ENCODE measurements at places on chromosomes 1 and 21. TPM values are rescaled to one million over a fixed set of nuclear protein-coding genes. Genes with fewer than 3 reads are reported as not detected.

DNA sequence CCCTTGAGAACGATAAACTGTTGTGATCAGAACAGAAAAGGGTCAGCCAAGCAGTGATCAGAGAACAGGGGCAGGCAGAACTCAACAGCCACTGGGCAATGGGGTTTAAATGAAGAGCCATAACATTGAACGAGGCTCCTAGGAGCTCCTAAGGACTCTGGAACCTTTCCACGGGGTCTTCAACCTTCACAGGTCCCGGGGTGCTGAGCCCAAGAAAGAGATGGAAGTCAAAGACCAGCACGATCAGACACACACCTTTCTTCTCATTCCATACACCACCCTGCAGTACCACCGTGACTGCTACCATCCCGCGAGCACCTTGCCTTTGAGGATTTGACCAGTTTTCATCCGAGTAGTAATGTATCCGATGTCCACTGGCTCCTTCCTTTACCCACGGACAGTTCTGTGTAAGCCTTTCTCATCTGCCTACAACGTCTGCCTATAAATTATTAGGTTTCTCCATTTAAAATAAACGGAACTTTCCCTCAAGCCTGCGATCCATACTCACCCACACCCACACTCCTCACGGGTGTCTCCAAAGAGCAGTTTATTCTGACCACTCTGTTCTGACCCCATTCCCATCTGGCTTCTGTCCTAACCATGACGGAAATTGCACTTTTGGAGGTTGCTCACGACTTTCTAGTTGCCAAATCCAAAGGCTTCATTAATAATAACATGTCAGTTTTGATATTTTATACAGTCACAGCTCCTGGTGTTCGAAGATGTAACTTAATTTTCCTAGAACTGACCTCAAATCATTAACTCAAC, 16.8 kb upstream of the HHAT start:
- H3K4me1 ChIP-seq: peaks cover 3% of the 10 kb centered on the region
- no peak overlapping the region for H3K4me3 ChIP-seq
- H3K27ac ChIP-seq: no peak overlapping the region
- no peaks in the 10 kb centered on the region for H3K36me3 ChIP-seq

DNA sequence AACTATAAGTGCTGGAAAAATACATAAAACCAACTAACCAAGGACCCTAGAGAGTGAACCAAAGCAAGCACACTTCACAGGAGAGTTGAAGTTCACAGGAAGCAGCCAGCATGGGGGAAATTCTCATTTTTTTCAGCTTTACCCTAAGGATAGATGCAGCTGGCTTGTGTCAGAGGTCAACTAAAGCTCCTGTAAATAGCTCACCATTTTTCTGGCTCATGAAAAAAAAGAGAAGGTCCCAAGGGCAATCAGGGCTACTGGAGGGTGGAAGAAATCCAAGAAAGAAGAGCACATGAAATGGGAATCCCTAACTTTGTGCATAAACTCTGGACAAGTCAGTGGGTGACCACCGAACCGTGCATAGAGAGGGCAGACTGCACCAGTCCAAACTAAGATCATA, 58.3 kb downstream of the KCNJ15 start:
- no peaks in the 10 kb centered on the region for H3K36me3 ChIP-seq
- H3K4me1 ChIP-seq: peaks cover 2% of the 10 kb centered on the region
- no peak overlapping the region for H3K27ac ChIP-seq
- H3K4me3 ChIP-seq: no peak overlapping the region
- H3K27me3 ChIP-seq: no peaks in the 10 kb centered on the region
- DNase-seq: no peak

Gene KCNJ9
- not detected for total RNA-seq

- H3K4me1 ChIP-seq: peaks cover 25% of the 10 kb centered on the region
- H3K4me3 ChIP-seq: no peak overlapping the region
- H3K36me3 ChIP-seq: peaks cover 14% of the 10 kb centered on the region
- no peaks in the 10 kb centered on the region for H3K27me3 ChIP-seq
These were observed 15.9 kb upstream of the PRDM15 start for GRCh38 chr21:41894922-41895557.

GRCh38 chr1:235203428-235203827, 42.4 kb upstream of the RBM34 start:
- peaks cover 29% of the 10 kb centered on the region for H3K4me1 ChIP-seq
- no peak overlapping the region for H3K4me3 ChIP-seq
- no peak overlapping the region for H3K27ac ChIP-seq
- H3K27me3 ChIP-seq: no peaks in the 10 kb centered on the region

Gene C1QTNF12
- 3.5 TPM for total RNA-seq

Gene IFI44L
- total RNA-seq: 7.5 TPM

GRCh38 chr1:113192980-113193379, 120.0 kb downstream of the LRIG2 start:
- no peaks in the 10 kb centered on the region for H3K36me3 ChIP-seq
- H3K4me1 ChIP-seq: peaks cover 4% of the 10 kb centered on the region
- H3K4me3 ChIP-seq: no peak overlapping the region
- no peak for DNase-seq
- H3K27me3 ChIP-seq: peaks cover 13% of the 10 kb centered on the region
- H3K27ac ChIP-seq: no peak overlapping the region
